ENCODE measurements at places on chromosomes 12 and 14.

GRCh38 chr12:44774815-44775411 is 101.2 kb downstream of the NELL2 start:
- no peak for DNase-seq

DNA sequence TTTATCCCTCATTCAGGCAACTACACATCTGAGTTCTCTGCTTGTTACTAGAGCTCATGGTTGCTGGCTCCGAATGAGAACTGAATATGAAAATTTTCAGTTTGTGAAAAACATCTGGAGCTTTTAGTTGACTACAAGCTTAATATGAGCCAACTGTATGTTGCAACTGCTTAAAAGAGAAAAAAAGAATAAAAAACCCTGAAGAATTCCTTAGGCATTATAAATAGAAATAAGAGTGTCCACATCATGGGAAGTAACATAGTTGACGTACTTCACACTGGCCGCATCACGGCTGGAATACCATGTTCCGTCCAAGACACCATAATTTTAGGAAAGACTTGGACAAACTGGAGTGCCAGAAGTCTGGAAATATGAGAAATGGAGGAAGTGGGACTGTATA is 57.9 kb downstream of the PDE3A start:
- DNase-seq = peak; percentile 70

GRCh38 chr12:68639396-68639767 is 28.7 kb downstream of the RAP1B start:
- no peak for DNase-seq

DNA sequence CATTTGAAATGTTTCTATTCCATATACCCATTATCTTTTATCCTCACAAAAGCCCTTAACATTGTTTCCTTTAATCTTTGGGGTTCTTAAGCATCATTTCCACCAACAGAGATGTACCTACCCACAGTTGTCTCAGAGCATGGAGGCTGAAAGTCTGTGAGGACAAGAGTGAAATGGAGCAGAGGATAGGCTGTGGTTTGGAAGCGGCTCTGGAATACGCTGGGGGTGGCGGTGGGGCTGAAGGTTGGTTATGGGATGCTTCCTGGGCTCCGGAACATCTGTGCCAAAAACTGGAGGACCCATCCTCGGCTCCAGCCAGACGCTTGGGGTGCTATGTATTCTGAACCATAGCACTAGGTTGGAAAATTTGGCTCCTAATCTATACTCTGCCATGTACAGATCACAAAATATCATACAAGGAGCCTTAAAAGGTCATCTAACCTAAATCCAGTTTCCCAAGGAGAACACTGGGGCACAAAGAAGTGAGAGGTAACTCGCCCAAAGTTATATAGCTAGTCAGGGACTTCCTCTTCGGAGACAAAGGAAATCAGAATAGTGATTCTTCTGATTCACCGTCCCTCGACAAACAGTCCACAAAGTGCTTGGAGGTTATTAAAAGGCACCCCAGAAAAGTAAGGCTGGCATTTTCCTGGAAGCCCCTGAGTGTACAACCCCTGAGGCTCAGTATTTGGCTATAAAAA is 2.5 kb downstream of the PPP1R3E start:
- DNase-seq = no peak

DNA sequence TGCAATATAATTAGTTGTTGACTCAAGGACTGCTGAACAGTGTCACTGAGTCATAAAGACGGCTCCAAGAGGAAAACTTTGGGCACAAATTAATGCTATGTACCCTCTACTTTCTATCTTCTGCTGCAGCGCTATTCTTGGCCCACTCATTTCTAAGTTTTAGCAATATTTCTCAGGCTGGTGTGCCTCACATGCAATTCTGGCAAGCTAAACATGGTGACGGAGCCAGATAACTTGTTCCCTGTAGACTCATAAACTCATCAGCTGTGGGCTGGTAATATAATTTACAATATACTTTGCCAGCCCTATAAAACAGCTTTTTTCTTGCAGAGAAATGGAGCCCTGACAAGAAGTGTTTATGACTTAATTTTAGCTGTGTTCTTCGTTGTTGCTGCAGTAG is 615.1 kb downstream of the NRXN3 start:
- no peak for DNase-seq

- DNase-seq = no peak
Observed at GRCh38 chr12:26425587-26426260, 230.4 kb downstream of the SSPN start.

GRCh38 chr14:101875727-101876554 is 88.4 kb upstream of the DYNC1H1 start:
- DNase-seq = no peak

- no peak for DNase-seq
Observed at GRCh38 chr14:24231263-24232120, 675 bp downstream of the NEDD8 start.

- no peak for DNase-seq
Observed at GRCh38 chr12:27014859-27015729, 910 bp upstream of the TM7SF3 start.

DNA sequence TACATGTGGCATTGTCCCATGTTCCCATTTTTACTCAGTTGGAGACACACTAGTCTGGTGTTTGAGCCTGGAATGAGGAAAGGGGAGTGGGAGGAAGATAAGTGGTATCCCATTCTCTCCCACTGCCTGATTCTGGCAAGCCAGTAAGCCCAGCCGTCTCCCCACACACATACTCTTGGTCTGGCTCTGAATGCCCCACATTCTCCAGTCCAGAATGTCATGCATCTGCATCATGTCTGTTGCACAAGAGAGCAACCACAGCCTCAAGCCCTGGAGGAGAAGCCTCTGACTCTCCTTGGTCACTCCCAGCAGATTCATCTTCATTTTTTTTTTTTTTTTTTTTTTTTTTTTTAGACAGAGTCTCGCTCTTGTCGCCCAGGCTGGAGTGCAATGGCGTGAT is 48.0 kb downstream of the DRAM1 start:
- peak; percentile 65 for DNase-seq

GRCh38 chr14:69328317-69328716 is 68.4 kb downstream of the GALNT16 start:
- DNase-seq = no peak

GRCh38 chr14:74508844-74509428 is 15.4 kb downstream of the ISCA2 start:
- no peak for DNase-seq

DNA sequence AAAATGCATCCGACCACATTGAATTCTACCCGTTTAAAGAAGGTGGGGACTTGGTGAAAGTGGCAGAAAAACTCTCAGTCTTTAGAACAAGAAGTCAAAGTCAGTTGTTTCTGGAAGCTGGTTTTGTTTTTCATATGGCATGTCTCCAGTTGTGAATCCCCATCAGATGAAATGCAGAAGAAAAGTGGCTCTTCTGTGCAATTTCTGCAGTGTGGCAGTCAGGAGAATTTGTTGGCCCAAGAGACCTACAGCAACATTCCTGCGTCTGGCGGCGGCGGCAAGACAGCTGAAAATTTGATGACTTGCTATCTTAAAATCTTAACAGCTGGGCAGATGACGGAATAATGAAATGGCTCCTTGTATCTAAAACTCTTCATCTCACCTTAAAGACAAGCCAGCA is 201.5 kb downstream of the FOXN3 start:
- no peak for DNase-seq

- DNase-seq = no peak
Observed at GRCh38 chr12:123059500-123059899, 79.0 kb downstream of the ARL6IP4 start.

- no peak for DNase-seq
Observed at GRCh38 chr12:16602412-16602811, 3.5 kb downstream of the LMO3 start.

GRCh38 chr12:27535318-27535717 is 11.3 kb downstream of the PPFIBP1 start:
- no peak for DNase-seq

GRCh38 chr12:118356809-118357256 is 15.9 kb downstream of the TAOK3 start:
- no peak for DNase-seq

- DNase-seq = no peak
Observed at GRCh38 chr14:80923368-80923767, 18.2 kb downstream of the CEP128 start.

DNA sequence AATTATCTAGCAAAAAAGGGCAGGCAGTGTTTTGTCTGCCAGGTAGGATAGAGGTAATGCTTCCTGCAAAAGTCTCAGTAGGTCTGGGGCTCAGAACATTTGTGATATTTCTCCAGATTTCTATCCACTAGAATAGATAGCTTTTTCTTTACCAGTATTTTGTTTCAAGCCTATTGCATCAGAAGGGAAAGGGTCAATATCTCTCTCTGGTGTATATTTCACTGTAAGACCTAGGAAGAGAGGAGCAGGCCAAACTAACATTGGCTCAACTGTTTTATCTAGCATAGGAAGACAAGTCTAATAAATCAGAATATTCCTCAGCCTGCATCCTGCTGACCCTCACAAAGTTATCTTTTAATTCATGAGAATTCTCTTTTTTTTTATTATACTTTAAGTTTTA is 106.7 kb upstream of the DAAM1 start:
- no peak for DNase-seq

GRCh38 chr14:81144824-81145603 is 75.7 kb downstream of the GTF2A1 start:
- no peak for DNase-seq

- DNase-seq = no peak
Observed at GRCh38 chr12:10151621-10152020, 20.3 kb downstream of the OLR1 start.

DNA sequence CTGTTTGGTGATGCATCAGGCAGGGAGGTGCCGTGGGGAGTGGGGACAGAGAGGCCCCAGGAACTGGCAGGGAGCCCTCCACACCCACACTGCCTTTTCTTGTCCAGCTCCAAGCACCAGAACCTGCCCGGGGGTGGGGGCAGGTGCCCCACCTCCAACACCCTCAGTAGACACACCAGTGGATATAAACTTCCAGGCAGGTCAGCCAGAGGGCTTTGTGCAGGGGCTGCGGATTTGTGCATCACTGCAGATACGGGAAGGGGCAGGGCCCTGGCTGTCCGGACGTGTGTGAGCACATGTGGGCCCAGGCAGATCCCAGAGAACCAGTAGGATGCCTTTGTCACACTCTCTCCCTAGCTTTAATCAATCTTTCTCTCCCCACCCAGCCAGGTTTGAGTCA is 1.3 kb upstream of the TGM1 start:
- no peak for DNase-seq

GRCh38 chr12:78746001-78746400 is 118.6 kb upstream of the SYT1 start:
- no peak for DNase-seq

- DNase-seq = no peak
Observed at GRCh38 chr12:28793581-28794151, 355.4 kb upstream of the FAR2 start.

- no peak for DNase-seq
Observed at GRCh38 chr12:40225337-40225983, 663 bp downstream of the LRRK2 start.

DNA sequence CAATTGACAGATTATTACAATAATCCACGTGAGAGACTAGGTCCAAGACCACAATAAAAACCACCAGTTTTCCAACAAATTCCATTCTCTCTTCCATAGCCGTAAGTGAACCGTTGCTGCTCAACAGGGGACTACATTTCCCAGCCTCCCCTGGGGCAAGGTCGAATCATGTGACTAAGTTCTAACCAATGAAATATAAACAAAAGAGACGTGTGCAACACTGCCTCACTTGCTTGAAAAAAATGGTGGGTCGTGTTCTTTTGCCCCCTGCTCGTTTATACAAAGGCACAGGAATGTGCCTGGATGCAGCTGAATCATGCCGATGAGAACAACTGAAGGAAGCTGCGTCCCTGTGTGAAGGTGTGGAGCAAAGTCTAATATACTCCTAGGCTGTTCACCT is 51.1 kb downstream of the HSPB8 start:
- DNase-seq = peak; percentile 30

- DNase-seq = peak; percentile 74
Observed at GRCh38 chr12:120231316-120232011, 30.6 kb upstream of the RPLP0 start.

- DNase-seq = no peak
Observed at GRCh38 chr12:103833891-103834290, 7.1 kb downstream of the NT5DC3 start.

DNA sequence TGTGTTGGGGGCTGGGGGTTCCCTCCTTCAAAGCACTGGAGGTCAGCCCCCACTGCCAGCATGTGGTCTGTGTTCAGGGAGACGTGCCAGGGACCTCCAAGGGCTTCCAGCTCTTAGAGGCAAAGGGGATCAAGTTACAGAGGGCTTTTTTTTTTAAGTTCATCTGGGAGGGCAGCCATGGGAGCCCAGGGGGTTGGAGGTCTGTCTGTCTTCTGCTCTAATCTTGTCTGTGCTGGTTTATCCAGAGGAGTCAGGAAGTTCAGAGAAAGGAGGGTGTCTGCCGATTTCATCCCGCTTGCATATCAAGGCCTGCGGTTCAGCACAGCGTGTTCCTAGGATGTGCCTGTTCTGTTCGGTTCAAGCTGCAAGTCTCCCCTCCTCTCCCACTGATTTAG is 72.2 kb downstream of the TMEM132C start:
- no peak for DNase-seq

GRCh38 chr14:22837114-22837749 is 847 bp downstream of the MMP14 start:
- DNase-seq = peak; percentile 77

- DNase-seq = peak; percentile 58
Observed at GRCh38 chr14:63273717-63274655, 44.7 kb downstream of the GPHB5 start.

DNA sequence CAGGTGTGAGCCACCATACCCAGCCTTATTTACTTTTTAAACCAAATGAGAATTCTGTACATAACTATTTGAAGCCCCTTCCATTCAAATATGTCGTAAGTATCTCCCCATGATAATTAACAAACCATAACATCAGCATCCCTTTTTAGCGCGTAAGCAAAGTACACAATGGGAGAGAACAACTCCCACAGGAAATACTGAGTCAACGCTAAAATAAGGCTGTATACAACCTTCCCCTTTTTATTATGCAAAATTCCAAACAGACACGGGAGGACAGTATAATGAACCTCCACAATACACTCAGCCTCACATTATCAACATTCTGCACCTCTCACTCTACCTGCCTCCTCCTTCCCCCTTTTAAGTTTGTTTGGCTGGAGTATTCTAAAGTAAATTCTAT is 73.5 kb downstream of the CCDC88C start:
- DNase-seq = no peak

DNA sequence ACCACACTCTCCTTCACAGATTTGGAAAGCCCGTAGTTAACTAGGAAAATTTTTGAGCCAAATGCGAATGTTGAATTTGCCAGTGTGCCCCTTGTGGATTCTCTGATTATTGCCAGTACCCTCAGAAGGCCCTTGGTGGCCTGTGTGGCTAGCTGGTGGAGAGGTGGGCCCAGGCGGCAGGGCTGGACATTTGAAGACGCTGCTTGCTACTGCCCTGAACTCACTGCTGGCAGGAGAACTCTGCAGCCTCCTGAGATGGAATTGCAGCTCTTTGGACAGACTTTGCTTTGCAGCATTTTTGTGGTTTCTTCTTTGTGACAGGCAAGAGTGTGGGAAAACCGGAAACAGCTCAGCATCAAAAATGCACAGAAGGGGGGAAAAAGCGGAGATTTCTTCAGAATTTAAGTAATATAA is 97.6 kb downstream of the TGFB3 start:
- no peak for DNase-seq

- peak; percentile 19 for DNase-seq
Observed at GRCh38 chr14:27181333-27181732, 583.5 kb upstream of the NOVA1 start.
